Upper lobe of left lung (tissue), 6 donors: ENCODE measurements at places on chromosomes 2 and 18. TPM values are rescaled to one million over a fixed set of nuclear protein-coding genes. Genes with fewer than 3 reads are reported as not detected.

DUSP2 gene
- 19.6 TPM for total RNA-seq

DNAH6 gene
- total RNA-seq: 25.0 TPM

NOP58 gene
- 38.8 TPM for total RNA-seq

PROC gene
- total RNA-seq: 0.55 TPM

TTN gene
- 38.5 TPM for total RNA-seq

- no peaks in the 10 kb centered on the region for H3K27me3 ChIP-seq
- H3K36me3 ChIP-seq: no peaks in the 10 kb centered on the region
- H3K4me3 ChIP-seq: no peak overlapping the region
- DNase-seq: no peak
- H3K4me1 ChIP-seq: peaks cover 8% of the 10 kb centered on the region
- no peak overlapping the region for H3K27ac ChIP-seq
Observed at GRCh38 chr2:237894986-237895543, 35.6 kb downstream of the RAMP1 start.

- no peak for DNase-seq
- no peak overlapping the region for H3K27ac ChIP-seq
- no peaks in the 10 kb centered on the region for H3K27me3 ChIP-seq
- H3K36me3 ChIP-seq: no peaks in the 10 kb centered on the region
Observed at GRCh38 chr2:158990397-158991214, 22.2 kb downstream of the TANC1 start.

DNA sequence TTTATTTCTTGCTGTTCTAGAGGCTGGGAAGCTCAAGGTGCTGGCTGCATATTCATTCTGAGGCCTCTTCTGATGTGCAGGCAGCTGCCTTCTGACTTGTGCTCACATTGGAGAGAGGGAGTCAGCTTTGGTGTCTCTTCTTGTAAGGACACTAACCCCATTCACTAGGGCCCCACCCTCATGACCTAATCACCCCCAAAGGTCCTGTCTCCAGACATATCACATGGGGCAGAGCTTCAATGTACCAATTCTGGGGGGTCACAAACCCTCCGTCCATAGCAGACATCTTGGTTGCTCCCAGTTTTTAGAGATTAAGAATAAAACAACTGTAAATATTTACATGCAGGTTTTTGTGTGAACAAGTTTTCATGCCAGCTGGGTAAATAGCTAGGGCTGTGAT lies 109.1 kb downstream of the RTP5 start:
- H3K4me1 ChIP-seq: no peaks in the 10 kb centered on the region
- no peaks in the 10 kb centered on the region for H3K36me3 ChIP-seq
- DNase-seq: no peak
- H3K4me3 ChIP-seq: no peak overlapping the region
- H3K27me3 ChIP-seq: no peaks in the 10 kb centered on the region
- H3K27ac ChIP-seq: no peak overlapping the region

- H3K27ac ChIP-seq: no peak overlapping the region
- H3K4me1 ChIP-seq: peaks cover 42% of the 10 kb centered on the region
- no peaks in the 10 kb centered on the region for H3K36me3 ChIP-seq
- DNase-seq: no peak
Observed at GRCh38 chr2:101725038-101725437, 27.5 kb downstream of the MAP4K4 start.

GRCh38 chr2:100761365-100761764 lies 58.6 kb upstream of the NPAS2 start:
- no peaks in the 10 kb centered on the region for H3K27me3 ChIP-seq
- no peak overlapping the region for H3K27ac ChIP-seq
- no peaks in the 10 kb centered on the region for H3K36me3 ChIP-seq
- H3K4me1 ChIP-seq: no peaks in the 10 kb centered on the region
- no peak for DNase-seq

DNA sequence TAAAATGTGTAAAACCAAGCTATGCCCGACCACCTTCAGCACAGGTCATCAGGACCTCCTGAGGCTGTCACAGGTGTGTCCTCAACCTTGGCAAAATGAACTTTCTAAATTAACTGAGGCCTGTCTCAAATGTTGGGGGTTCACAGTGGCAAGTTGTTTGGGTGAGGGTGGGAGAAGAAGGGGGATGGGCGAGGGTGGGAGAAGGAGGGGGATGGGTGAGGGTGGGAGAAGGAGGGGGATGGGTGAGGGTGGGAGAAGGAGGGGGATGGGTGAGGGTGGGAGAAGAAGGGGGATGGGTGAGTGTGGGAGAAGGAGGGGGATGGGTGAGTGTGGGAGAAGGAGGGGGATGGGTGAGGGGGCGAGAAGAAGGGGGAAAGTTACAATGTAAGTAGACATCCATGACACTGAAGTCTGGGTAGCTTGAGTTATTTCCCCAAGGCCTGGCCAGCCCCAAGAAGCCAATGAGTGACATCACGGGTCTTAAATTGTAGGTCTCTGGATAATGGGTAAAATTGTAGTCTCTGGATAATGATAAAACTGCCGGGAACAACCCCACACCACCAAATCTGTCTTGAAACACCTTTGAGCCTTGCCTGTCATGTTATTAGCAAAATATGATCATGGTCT lies 56.3 kb downstream of the TIMM21 start:
- H3K27ac ChIP-seq: no peak overlapping the region
- H3K4me1 ChIP-seq: peaks cover 19% of the 10 kb centered on the region
- DNase-seq: no peak
- no peaks in the 10 kb centered on the region for H3K36me3 ChIP-seq
